Left lobe of liver (tissue), 2 donors: ENCODE measurements at places on chromosomes 7 and 10. TPM values are rescaled to one million over a fixed set of nuclear protein-coding genes. Genes with fewer than 3 reads are reported as not detected.

Gene IFIT3
- 8.7 TPM for total RNA-seq

Gene CYP2C19
- 13.0 TPM for total RNA-seq

Gene CRHR2
- total RNA-seq = not detected

- DNase-seq = no peak
Observed at GRCh38 chr10:111146025-111146640, 69.3 kb downstream of the ADRA2A start.

DNA sequence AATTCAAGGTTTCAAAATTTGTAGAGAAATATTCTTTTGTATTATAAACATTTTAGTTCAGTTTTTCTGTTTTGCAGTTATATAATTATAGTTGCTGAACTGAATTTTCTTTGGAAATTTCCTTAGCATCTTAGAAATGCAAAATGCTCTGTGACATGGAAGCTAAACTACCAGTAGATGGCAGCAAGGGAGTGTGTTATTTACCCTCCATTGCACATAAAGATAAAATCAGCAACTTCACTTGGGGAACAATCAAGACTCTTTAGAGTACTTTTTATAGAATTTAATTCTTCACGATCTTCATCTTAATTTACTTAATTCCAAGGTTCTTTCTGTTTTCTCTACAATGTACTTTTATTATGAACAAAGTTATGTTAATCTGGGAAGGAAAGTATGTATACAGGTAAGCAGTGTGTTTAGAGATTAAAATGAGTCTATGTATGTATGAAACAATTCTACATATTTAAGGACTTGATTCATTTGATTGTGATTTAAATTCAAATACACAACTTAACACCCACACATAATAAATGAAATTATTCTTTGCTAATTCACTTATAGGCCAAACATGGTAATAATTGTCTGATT lies 404.2 kb downstream of the THSD7A start:
- DNase-seq = no peak

DNA sequence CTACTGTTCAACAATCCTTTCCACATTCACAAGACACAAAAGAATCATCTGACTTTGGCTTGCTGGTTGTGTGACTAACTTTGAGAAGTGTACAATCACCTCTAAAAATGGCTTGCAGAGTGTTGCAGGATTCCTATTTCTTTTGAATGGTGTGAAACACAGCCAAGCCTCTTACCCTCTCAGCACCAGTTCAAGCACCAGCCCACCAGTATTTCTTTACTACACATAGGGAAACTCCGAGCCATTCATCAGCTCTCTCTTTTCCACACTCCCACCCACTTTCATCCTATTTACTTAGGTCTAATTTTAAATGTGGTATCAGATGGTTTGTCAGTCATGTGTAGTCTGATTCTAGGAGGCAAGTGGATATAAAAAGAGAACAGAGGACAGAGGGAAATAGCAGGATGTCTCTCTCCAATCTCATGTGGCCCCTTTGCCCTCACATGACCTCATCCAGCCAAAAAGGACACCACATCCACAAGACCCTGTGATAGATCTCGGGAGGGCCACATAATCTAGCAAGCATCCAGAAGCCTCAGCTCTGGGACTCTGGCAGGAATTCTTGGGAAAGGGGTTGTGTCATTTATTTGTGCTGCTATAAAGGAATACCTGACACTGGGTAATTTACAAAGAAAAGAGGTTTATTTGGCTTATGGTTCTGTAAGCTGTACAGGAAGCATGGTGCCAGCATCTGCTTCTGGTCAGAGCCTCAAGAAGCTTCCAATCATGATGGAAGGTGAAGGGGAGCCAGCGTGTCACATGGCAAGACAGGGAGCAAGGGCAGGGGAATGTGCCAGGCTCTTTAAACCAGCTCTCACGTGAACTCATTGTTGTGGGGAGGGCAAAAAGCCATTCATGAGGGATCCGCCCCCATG lies 66.8 kb upstream of the NEBL start:
- no peak for DNase-seq

GRCh38 chr7:7510794-7511193 lies 24.9 kb downstream of the COL28A1 start:
- DNase-seq = no peak

GRCh38 chr7:41788556-41788955 lies 85.7 kb upstream of the INHBA start:
- DNase-seq = no peak

GRCh38 chr7:130222-130572 lies 62.2 kb upstream of the FAM20C start:
- no peak for DNase-seq

DNA sequence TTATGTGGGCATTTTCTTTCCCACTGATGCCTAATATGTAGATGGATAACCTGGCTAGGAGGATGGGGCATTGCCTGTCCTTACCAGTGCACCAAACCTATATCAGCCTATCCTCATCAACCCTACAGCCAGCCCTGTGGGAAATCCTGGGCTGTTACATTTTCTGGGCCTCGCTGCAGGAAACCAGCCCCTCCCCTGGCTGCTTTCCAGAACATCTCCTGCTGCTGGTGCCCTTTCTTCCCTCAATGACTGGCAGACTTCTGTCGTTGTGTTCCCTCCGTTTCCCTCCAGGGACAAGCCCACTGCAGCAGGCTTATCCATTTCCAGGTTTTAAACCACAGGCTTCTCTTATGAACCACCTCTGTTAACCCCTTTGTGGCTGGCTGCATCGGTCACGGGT lies 486.1 kb upstream of the COBL start:
- DNase-seq = no peak

GRCh38 chr10:76234499-76235226 lies 803.2 kb downstream of the LRMDA start:
- DNase-seq = no peak

GRCh38 chr7:142002179-142002578 lies 6.5 kb downstream of the MGAM start:
- no peak for DNase-seq

GRCh38 chr10:125048094-125048864 lies 106.4 kb downstream of the ZRANB1 start:
- DNase-seq = peak; percentile 83

GRCh38 chr7:44498230-44498954 lies 7.9 kb upstream of the NUDCD3 start:
- no peak for DNase-seq

DNA sequence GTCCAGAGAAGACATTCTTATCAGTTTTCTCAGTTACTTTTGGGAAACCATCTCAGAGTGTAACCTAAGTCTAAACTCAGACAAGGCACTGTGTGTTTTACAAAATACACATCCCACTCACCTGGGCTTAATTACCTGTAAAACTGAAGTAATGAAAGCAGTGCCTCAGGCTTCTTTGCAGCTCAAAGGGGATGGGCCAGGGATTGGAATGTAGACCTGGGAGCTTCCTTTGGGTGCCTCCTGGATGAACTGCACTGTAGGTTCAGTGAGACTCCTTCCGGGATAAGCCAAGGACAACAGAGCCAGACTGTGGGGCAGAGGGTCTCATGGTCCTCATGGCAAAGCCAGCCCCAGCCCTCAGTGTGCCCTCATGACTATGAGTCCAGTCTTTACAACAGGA lies 672.4 kb upstream of the GALNT17 start:
- DNase-seq = no peak

DNA sequence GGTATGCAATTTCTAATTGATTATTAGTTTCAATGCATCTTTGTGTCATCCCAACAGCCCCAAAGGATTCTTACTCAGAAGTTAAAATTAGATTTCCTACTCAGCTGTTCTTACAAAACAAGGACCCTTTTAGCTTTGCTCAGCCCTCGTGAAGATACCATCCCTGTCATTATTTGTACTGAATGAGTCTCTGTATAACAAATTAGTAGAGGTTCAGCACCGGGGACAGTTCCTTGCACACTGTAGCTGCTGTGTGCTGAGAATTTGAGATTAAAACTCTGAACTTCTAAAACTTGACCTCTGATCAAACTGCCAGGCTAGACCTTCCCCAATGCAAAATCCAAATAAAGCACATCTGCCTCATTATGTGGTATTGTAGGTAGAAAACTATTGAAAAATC lies 299.1 kb downstream of the LHFPL3 start:
- DNase-seq = no peak

DNA sequence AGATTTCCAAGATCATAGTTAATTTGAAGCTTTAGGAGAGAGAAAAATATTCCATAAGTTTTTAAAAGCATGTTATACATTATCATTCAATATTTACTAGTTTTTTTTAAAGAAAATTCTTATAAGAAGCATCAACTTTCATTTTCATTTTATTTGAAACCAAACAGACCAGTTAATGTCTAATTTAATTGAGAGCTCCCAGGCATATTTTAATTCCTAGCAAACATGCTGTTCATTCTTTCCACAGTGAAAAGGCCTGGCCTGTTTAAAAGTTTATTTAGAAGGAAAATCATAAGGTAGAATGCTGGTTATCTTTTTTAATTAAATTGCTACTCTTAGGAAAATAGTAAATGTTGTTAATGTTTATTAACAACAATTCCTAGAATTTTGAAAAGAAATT lies 324.4 kb downstream of the PCLO start:
- no peak for DNase-seq

DNA sequence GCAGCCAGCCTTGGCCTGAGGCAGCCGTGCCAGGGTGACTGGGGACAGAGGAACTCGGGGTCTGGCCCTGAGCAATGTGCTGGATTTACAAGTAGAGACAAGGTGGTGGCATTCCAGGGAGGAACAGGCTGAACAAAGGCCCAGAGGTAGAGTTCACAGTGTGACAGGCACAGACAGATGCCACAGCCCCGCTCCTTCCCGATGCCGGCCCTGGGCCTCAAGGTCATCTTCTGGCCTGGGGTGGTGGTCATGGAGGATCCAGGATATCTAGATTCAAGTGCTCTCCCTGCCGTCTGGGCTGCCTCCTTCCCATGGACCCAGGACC lies 68.9 kb upstream of the COL13A1 start:
- no peak for DNase-seq

DNA sequence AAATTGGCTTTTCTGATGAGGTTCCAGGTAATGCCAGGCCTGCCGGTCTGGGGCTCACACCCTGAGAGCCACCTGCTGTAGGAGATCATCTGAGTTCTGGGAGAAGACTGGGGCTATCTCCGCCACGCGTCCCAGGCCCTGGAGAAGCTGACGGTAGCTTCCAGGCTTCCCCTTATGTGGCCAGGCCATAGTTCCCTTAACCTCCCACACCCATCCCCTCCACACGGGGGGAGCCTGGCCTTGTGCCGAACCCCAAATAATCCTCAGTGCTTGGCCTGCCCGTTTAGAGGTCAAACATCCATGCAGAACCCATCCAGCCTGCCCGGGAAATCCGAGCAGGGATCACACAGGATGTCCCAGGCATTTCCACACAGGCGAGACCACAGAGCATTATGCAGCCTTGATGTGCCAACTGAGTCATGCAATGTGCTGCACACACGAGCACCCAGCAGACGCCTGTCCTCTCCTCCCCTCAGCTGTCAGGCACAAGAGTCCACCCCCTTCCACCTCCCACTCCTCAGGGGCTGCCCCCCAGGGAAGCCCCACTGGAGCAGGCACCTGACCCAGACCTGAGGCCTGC lies 176.2 kb downstream of the PRKAG2 start:
- no peak for DNase-seq

DNA sequence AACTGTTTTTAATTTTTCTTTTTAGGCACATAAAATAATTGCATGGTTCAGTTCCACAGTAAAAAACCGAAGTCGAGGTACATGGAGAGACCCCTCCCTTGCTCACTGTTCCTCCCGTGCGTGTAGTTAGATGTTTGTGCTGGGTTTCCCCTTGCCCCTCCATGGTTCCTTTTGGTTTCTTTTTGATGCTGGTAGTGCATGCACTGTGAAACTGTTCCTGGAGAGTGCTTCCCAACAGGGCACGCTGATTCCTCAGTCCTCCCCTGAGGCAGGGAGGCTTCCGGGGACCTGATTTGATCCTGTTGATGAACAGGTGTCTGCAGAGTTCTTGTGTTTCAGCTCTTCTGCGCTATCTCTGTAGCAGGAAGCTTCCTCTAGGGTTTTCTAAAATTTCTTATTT lies 69.5 kb downstream of the ADCY1 start:
- peak; percentile 30 for DNase-seq

- peak; percentile 42 for DNase-seq
Observed at GRCh38 chr10:101780187-101780817, 2.9 kb downstream of the NPM3 start.

DNA sequence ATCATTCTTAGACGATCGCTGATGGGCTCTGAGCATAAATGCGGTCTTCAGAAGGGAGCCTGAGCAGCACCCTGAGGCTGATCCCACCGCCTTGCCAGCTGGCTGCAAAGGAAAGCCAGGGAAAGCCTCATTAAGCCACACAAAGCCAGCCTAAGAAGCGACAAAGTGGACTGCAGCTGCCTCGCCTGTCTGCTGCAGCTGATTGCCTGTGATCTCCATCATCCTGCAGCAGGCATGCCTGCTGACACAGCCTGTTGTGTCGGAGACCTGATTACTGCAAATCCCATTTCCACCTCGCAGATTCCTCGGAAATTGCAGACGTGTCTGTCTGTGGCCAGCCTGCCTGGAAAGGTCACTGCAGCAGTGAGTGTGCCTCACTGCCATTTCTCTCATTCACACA lies 1087.0 kb upstream of the AUTS2 start:
- DNase-seq = no peak

DNA sequence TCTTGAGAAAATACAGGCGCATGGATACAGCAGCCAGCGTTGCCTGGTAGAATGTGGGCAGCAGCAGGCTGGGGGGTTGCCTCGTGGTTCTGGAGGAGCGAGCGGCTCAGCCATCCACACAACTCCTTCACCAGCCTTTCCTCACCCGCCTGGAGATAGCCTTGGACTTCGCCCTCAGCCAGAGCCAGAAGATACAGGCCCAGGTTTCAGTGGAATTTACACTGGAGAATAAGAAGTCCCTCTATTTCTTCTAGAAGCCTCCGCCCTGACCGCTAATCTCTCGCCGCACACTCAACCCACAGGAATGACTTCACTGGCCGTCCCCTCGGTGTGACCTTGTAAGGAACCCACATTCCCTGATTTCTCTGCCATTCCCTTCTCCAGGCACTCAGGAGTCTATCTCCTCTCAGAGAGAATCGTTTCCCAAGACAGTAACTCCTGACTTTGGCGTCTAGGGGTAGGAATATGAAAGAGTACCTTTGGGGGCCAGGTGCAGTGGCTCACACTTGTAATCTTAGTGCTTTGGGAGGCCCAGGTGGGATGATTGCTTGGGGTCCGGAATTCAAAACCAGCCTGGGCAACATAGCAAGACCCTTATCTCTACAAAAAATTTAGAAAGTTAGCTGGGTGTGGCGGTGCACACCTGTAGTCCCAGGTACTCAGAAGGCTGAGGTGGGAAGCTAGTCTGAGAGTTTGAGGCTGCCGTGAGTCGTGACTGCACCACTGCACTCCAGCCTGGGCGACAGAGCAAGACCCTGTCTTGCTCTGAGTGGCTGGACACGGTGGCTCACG lies 52.0 kb upstream of the ECHDC3 start:
- DNase-seq = no peak
